Liver (tissue), 10 donors: ENCODE measurements at places on chromosomes 7 and 10. TPM values are rescaled to one million over a fixed set of nuclear protein-coding genes. Genes with fewer than 3 reads are reported as not detected.

The GBX1 gene
- total RNA-seq, result not detected

The SPDYE3 gene
- not detected for total RNA-seq

The ADRA2A gene
- 0.19 TPM for total RNA-seq

The TUBB8 gene
- not detected for total RNA-seq

The GNAT3 gene
- not detected for total RNA-seq

The C7orf33 gene
- total RNA-seq, result not detected

The DOCK1 gene
- 28.8 TPM for total RNA-seq

The RAPGEF5 gene
- total RNA-seq, result 54.8 TPM

The LRRC17 gene
- total RNA-seq, result 1.6 TPM

The IDI2 gene
- not detected for total RNA-seq

The ADCY1 gene
- 20.1 TPM for total RNA-seq

The LRRC4 gene
- 2.7 TPM for total RNA-seq

The EN2 gene
- not detected for total RNA-seq

The SPACDR gene
- 0.17 TPM for total RNA-seq

The EPO gene
- total RNA-seq, result 1.3 TPM

The FFAR4 gene
- total RNA-seq, result 0.17 TPM

The NEBL gene
- 1.8 TPM for total RNA-seq

The H2BK1 gene
- total RNA-seq, result not detected

The FAM24B gene
- 2.0 TPM for total RNA-seq

The TUBAL3 gene
- total RNA-seq, result 0.75 TPM

The VWC2 gene
- total RNA-seq, result not detected

The MEOX2 gene
- total RNA-seq, result 0.70 TPM

The PAX4 gene
- not detected for total RNA-seq

The CAV2 gene
- 6.8 TPM for total RNA-seq

The FAM3C gene
- 24.3 TPM for total RNA-seq

The CCAR1 gene
- total RNA-seq, result 19.2 TPM

The OPN4 gene
- total RNA-seq, result not detected

The NKX1-2 gene
- total RNA-seq, result not detected

The MOGAT3 gene
- total RNA-seq, result 4.2 TPM

The PRPS1L1 gene
- not detected for total RNA-seq

The HECW1 gene
- not detected for total RNA-seq

The SFMBT2 gene
- 2.8 TPM for total RNA-seq

The ZNF425 gene
- 0.98 TPM for total RNA-seq

The HABP2 gene
- 147 TPM for total RNA-seq

The THSD7A gene
- 2.5 TPM for total RNA-seq

The DNAAF5 gene
- 10.4 TPM for total RNA-seq

The NAT16 gene
- total RNA-seq, result not detected

The GATA3 gene
- 0.08 TPM for total RNA-seq

The NPTX2 gene
- 0.09 TPM for total RNA-seq

The CPA1 gene
- not detected for total RNA-seq

The ITGA8 gene
- total RNA-seq, result 0.75 TPM

The TCAF2 gene
- total RNA-seq, result 0.19 TPM

The NEURL1 gene
- total RNA-seq, result 0.17 TPM

The SLC26A4 gene
- total RNA-seq, result 0.25 TPM

The UNCX gene
- not detected for total RNA-seq

The ZNF655 gene
- total RNA-seq, result 37.2 TPM
